Caudate nucleus (tissue), 63 donors: ENCODE measurements at places on chromosomes 13 and 19.
A peak's percentile ranks its signal among the peaks of the same experiment; 100 is the strongest.

- no peak for DNase-seq
These were observed 5.1 kb downstream of the FSTL3 start for GRCh38 chr19:681029-682019.

GRCh38 chr19:2415281-2415972 lies 12.0 kb downstream of the TIMM13 start:
- DNase-seq: no peak

DNA sequence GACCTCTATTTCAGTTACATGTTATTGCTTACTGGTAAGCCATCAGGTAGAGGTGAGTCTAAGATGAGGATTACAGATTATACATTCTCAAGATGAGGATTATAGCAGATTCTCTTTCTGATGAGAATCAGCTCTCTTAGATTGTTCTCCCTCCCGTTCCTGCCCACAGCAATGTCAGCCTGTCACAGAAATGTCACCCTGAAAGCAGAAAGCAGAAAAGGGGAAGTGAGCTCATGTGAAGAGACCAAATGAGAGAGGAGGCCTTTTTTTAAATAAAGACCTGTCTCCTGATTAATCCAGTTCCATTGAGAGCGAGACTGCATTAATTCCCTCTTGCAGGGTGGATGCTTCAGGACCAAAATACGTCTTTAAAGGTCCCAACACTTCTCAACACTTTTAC lies 445.6 kb downstream of the KCTD12 start:
- DNase-seq: no peak

DNA sequence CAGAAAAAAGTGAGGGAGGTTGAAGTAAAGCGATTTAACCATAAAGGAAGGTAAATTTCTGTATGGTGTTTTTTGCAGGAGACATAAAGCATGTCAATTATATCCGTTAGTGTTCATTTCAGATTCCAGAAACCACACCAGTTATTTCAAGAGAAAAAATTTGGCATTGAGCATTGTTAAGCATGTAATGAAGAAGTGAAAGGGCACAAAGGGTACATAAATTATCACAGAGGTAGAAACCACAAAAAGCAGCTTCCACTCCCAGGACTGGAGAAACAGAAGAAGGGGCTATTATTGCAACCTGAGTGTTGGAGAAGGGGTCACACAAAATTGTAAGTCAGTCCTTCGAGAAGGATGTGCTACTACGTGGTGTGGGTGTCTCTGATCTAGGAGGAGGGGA lies 72.2 kb upstream of the DACH1 start:
- no peak for DNase-seq

DNA sequence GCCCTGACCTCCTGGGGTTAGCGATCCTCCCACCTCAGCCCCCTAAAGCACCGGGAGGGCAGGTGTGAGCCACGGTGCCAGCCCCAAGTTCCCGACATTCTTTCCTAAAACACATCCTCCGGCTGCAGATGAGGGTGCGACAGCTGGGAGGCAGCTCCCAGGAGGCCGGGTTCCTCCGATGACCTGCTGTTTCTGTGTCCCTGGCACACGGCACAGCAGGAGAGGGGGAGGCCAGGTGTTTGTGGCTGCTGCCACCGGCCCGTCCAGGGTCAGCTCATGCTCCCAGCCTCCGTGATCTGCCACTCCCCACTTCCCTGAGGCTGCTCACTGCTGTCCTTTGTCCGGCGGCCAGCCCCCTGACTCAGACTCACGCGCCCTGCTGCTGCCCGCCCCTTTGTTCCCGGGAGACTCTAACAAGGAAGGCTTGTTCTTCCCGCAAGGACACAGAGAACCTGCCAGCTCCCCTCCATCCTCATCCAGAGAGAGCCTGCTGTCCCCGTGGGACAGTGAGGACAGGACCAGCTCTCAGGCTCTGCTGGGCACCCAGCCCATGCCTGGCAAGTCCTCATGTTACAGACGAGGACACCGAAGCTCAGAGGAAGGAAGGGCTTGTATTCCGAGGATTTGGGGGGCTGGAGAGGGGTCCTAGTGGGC lies 10.6 kb upstream of the MADCAM1 start:
- DNase-seq: peak; percentile 78

DNA sequence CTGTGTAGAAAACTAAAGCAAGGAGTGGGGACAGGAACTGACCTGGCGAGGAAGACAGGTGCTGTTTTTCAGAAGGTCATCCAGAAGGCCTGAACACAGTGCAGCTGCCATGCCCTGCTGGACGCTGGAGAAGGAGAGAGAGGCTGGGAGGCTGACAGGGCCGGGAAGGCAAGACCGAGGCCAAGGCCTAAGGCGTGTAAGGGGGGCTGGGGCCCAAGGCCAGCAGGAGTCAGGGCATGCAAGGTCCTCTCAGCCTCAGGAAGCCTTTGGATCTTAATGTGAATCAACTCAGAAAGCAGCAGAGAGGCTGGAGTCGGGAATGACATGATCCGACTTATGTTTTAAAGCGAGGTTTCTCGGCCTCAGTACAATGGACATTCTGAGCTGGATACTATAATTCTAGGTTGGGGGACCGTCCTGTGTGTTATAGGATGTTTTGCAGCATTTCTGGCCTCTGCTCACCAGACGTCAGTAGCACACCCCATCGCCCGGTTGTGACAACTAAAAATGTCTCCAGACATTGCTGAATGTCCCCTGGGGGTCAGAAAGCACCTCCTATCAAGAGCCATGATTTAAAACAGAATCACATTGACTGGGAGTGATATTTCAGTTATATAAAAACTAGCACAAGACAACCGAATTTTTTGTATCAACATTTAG lies 530.4 kb downstream of the MYO16 start:
- no peak for DNase-seq
